H54 (cell line): ENCODE measurements at places on chromosomes 5 and 9.

GRCh38 chr5:13985731-13986418 lies 41.4 kb upstream of the DNAH5 start:
- DNase-seq = peak; percentile 78

DNA sequence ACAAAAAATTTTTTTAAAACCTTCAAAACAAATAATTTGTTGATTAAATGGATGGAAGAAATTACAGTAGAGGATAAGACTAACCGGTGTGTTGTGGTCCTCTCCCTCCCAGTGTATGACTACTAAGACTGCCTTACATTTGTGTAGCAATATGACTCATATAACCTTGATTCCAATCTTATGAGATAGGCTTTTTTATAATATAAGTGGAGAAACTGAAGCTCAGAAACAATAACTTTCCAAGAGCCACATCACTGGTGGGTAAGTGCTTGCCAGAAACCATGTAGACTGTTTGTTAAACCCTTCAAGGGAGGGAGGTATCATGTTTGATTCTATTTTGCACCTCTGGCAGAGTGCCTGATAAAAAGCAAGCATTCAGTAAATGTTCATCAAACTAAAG lies 47.5 kb downstream of the NLN start:
- peak; percentile 34 for DNase-seq

DNA sequence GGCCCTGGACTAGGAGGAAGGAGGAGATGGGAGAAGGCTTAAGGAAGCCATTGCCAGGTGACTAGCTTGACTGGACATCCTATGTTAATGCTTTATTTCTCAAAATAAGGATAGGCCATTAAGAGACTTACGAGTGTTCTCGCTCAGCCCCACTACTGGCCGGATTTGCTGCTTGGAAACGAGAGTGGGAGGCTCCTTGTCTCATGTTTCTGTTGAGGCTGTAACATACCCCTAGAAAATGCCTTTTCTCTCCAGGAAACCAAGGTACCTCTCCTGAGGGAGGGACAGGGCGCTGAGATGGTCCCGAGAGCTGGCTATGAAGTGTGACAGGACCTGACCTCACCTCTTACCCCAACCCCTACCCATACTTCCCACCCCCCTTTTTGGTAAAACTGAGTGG lies 60.0 kb downstream of the RALGPS1 start:
- no peak for DNase-seq

GRCh38 chr5:9455826-9456434 lies 89.9 kb downstream of the SEMA5A start:
- no peak for DNase-seq

GRCh38 chr5:150780187-150780692 lies 1.7 kb downstream of the SMIM3 start:
- DNase-seq = no peak

GRCh38 chr5:59474324-59474723 lies 419.2 kb downstream of the PDE4D start:
- no peak for DNase-seq

DNA sequence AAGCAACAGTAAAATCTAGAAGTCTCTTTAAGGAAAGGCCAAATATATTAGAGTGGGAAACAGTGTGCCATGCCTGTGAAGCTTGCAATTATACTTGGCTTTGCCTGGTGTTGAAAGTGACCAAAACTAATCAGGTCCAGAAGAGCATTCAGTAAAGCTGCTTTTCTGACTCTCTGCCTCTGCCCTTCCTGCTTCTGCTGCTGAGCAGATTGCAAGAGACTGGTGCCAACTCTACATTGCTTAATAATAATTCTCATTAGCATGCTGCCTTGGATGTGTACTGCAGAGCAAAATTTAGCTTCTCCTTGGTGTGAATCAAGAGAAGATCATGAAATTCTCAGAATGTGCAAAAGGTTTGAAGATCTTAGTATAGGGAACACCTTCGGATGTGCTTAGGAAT lies 120.4 kb upstream of the RFX3 start:
- DNase-seq = no peak

DNA sequence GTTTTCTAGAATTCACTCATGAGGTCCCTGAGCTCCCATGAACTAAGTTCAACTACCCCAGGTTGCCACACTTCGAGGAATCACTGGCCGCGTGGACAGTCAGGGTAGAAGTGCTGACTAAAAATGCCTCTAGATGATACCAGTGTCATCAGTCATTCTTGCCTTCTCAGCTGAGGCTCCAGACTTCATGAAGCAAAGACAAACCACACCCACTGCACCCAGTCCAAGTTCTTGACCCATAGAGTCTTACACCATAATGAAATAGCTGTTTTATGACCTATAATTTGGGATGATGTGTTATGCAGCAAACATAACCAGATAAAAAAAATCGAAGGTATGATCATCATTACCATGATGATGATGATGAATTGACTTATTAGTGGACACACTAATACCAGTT lies 632.9 kb upstream of the TLE4 start:
- no peak for DNase-seq

DNA sequence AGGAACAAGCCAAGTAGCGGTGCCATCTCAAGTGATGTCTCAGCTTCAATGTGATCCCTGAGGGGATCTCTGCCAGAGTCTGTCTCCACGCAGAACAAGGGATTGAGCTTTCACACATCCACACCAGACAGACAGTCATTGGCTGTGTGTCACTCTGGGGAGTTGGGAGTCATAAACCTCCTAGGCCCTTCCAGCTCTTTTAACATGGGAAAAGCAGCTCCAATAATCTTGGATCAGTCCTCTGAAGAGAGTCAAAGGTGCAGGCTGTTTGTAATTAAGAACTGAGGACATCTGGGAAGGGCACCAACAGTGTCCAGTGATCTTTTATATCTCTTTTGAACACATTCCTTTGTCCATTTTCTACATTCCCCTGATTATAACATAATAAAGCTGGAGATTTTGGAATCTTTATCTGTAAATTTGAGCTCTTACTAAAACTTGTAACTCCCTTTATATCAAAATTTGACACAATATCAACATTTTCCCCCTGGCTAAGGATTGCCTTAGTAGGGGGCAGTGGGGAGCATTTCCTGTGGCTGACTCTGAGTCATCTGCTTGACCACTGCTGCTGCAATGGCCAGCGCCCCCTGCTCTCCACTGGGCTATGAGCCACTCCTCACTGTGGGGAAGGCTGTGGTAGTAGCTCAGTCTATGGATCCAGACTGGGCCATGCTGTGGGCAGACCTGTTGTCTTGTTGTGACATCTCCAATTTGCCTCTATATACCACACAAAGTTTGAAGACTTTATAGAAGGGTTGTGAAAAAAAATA lies 284.4 kb downstream of the OSTF1 start:
- no peak for DNase-seq

- DNase-seq = no peak
Measured at GRCh38 chr9:99130069-99130468, 25.2 kb downstream of the TGFBR1 start.

DNA sequence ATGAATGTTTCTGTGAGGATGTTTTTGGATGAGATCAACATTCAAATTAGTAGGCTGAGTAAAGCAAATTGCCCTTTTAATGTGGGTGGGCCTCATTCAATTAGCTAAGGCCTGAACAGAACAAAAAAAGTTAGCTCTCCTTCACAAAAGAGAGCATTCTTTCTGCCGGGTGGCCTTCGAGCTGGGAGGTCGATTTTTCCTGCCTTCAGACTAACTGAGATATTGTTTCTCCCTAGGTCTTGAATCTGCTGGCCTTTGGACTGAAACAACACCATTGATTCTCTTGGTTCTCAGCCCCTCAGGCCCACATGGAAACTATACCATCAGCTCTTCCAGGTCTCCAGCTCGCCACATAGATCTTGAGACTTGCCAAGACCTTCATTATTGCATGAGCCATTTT lies 29.1 kb upstream of the FREM1 start:
- DNase-seq = no peak

DNA sequence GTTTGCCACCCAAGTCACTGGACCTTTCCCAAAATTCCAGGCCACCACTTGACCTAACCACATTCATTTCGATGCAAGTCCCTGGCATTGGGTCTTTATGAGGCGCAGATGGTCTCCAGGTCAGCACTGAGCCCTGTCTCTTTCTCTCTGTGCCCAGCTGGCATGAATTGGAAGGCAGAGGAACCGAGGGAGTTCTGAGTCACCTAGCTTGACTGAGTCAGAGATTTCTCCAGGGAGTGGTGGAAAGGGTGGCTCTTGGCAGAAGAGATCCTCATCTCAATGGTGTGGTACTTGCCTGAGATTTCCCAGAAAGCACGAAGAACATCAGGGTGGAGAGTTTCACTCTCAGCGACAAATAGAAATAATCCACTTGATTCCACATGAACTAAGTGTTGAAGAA lies 43.8 kb downstream of the WDR36 start:
- peak; percentile 33 for DNase-seq

GRCh38 chr9:14863402-14863801 lies 46.8 kb downstream of the FREM1 start:
- no peak for DNase-seq

DNA sequence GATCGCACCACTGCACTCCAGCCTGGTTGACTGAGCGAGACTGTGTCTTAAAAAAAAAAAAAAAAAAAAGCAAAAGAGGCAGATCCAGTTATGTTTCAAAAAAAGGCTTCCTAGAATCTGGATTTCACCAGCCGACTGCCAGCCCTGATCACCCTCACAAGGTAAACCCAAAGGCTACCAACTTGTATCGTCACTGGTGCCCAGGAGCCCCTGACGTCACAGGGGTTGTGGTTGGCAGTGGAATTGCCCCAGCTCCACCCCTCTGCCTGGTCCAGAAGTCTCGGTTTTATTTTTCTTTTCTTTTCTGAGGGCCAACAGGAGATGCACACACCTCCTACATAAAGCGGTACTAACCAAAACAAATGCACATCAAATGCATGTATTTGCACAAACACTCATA lies 6.0 kb upstream of the LMX1B start:
- no peak for DNase-seq

DNA sequence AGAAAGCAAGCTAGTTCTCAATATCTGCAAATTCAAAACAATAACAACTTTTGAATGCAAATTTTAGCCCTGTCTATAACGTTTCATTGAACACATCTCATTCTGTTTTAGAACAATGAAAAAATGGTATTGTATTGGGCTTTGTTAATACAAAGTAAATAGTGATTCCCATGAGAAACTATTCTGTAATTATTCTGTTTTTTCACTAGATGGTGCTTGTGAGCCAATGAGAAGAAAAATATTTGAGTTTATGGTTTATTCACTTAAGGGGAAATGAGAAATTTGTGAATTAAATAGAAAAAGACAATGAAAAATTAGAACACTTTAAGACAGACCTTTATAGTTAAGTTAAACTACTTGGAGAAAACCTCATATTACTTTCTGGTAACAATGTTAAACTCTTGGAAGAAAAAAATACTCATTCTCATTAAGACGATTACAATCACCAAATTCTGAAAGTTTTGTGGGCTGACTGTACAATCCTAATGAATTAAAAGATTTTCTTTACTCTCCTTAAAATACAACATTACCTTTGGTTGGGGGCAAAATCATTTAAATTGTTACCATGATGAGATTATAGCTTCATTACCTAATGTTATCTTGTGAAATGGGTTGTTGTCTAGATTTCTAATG lies 127.0 kb downstream of the NNT start:
- no peak for DNase-seq

DNA sequence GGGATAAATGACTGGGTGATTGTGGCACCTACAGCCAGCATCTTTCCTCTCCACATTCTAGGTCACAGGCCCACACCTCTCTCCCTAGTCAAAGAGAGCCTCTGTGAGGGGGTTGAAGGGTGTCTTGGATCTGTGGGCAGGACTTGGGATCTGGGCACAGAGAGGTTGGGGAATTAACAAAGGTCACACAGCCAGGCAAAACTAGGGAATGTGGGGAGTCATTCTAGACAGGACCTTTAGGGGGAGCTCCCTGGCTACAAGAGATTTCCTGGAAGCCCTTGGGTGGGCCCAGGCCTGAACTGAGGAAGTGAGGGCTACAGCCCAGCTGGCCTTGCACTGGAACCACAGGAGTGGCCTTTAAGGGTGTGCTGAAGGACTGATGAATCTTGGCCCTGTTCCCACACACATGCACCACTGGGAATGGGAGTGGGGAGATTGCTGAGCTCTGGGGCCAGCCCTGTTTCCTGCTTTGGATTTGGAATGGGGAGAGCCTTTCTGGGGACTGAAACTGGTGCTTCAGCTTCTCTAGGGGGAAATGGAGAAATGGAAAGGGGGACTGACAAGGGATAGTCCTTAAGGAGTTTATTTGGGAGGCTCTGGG lies 12.4 kb upstream of the CXXC5 start:
- peak; percentile 85 for DNase-seq

GRCh38 chr5:78003919-78004318 lies 227.8 kb upstream of the TBCA start:
- DNase-seq = no peak

DNA sequence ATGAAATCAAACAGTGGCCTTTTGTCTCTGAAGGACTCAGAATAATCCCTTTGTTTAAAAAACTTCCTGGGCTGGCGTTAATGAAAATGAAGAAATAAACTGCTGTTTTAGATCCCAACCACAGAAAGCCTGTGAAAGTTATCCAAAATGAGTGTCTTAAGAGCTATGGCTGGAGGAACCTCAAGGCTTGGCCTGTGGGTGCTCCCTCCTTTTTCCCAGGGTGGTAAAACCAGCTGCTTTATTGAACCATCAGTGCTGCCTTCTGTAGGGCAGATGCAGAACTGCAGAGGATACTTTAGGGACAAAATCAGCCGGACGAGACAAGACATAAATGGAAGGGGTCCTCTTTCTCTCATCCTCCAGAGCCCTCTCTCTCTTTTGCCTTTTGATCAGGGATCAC lies 100.9 kb downstream of the SMARCA2 start:
- DNase-seq = peak; percentile 17

DNA sequence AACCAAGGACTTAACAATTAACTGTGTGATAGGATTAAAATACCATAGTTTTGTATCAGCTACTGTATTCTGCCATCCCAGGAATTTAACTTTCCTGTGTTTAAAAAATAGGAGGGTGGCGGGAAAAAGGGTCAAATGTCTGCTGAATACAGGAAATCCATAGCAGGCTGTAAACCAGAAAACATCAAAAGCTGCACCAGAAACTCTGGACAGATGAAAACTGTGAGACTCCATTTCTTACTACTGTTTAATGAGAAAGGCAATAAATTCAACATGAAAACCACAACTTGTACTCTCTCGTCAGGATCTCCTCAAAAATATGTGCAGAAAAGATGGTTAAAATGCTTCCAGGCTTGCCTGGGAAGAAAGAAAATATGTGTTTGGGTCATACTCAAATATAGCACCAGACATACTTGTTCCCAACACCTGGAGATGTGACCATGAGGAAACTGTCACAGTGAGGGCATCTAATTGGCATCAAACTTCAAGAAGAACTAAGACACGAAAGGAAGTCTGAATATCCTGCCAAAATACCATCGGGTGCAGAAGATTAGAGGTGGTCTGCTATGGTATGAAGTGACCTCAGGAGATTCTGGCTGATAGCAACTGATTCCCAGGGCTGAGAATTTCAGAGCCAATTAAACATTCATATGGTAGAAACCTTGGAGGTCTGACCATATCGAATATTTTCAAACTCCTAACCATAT lies 164.7 kb upstream of the TARS1 start:
- DNase-seq = no peak

GRCh38 chr9:81224166-81225081 lies 464.9 kb downstream of the TLE1 start:
- DNase-seq = no peak
